ENCODE measurements at places on chromosomes 2 and 18.

DNA sequence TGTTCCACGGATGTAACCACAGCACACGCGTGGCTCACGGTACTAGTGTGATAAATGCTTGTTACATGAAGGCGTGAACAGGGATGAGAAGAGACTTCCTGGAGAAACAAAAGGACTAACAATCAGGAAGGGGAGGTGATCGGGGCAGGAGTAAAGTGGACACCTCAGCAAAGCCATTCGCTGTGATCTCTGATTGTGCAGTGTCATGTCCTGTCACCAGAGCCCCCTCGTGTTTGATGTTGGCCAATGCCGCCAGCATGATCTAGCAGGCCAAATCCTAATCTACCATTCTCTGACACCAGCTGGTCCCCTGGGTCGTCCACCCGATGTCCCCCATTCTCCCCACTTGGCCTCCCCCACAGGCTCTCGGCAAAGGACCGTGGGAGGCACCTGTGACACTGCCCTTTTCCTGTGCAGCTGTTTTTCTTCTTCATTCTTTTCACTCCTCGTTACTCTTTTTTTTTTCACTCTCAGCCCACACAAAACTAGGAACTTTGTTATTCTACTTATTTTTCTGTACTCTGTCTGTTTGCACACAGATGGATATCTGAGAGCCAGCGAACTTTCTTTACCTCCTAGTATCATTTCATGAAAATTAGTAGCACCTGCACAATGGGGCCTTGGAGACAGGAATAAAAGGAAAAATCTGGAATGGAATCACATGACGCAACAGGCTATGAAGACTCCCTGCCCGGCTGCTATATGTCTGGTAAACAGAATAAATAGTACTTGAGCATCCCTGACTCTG, 146.8 kb downstream of the TGIF1 start:
- DNase-seq, result no peak

DNA sequence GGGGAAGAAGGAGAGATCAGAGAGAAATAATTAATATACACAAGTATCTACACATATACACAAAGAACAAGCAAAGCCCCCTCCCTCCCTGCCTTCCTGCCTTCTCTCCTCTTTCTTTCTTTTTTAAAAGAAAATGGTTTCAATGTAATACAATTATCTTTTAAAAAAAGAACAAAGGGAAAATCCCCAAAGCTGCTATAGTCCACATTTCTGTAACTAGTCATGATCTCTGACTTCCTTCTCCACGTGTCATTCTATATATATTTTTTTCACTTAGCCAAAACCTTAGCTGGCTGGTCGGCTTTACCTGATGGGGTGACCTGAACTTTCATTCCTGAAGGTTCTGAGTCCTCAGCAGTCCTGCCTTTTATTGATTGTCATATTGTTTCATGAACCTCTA, 44.3 kb downstream of the MAP3K20 start:
- DNase-seq, result no peak

- no peak for DNase-seq
These were observed 52.1 kb upstream of the EPB41L5 start for GRCh38 chr2:119960821-119961220.

- DNase-seq, result no peak
These were observed 453.0 kb downstream of the GALR1 start for GRCh38 chr18:77702686-77703085.

GRCh38 chr2:211103989-211104388, 547.6 kb downstream of the CPS1 start:
- no peak for DNase-seq

- DNase-seq, result no peak
These were observed 72.8 kb upstream of the MC4R start for GRCh38 chr18:60445341-60445740.

DNA sequence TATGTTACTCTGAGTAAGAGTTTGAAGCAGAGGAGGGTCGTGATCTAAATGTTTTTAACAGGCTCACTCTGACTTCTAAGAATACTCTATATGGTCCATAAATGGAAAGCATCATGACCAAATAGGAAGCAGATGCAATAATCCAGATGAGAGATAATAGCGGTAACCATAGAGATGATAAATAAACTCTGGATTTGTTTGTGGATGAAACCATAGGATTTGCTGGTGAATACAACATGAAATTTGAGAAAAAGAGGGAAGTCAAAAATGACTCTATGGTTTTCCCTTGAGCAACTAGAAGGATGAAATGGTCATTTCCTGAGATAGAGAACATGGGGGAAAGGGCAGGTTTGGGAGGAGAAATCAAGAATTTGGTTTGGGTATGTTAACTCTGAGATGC, 3.9 kb downstream of the HEATR5B start:
- no peak for DNase-seq

DNA sequence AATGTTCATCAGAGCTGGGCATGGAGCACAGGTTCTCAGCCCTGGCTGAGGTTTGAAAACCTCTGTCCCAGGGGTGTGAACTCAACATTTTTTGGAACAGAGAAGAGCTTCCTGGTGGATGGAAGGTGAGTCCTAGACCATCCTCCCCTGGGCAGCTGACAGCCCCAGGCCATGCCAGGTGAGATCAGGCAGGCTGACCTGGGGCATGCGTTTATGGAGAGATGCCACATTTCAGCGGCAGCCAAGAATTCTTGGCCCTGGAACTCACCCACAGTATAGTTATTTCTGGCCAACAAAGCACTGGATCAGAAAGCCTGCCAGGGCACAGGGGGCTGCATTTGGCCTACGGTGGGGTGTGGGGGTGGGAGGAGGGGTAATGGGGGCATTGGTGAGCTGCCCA, 83.8 kb downstream of the EDAR start:
- no peak for DNase-seq

Measured in T1000 (cell line).